ENCODE measurements at places on chromosomes 7 and 10.
A peak's percentile ranks its signal among the peaks of the same experiment; 100 is the strongest.

DNA sequence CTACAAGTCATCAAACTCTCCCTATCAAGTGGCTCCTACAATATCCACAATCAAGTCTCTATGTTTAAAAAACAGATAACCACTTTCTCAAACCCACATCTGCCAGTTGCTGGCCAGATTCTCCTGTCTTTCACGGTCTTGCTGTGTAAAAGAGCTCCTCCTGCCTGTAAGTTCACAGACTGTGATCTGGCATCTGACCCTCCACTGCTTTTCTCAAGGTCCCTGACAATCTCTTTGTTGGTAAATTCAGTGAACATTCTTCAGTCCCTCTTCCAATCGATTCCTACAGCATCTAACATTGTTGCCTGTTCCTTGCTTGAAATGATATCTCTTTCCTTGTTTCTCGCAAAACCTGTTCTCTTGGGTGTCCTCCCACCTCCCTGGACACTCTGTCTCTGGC lies 18.5 kb upstream of the LMOD2 start:
- DNase-seq: no peak

DNA sequence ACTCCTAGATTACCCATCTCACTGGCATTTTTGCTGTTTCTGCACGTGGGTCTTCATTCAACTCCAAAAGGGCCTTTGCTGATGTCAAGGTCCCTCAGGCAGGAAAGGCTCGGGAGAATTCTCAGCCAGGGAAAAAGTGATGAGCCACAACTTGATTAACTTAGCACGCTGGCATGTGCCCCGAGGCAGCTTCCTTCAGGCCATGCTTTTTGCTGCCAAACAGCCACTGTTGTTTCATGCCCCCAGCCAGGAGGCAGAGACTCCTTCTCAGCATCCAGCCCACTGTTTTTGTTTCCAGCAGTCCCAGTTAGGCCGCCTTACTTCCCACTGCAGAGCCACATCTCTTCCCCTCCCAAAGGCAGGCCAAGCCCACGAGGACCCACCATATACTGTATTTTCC lies 266.5 kb upstream of the YAE1 start:
- DNase-seq: no peak

DNA sequence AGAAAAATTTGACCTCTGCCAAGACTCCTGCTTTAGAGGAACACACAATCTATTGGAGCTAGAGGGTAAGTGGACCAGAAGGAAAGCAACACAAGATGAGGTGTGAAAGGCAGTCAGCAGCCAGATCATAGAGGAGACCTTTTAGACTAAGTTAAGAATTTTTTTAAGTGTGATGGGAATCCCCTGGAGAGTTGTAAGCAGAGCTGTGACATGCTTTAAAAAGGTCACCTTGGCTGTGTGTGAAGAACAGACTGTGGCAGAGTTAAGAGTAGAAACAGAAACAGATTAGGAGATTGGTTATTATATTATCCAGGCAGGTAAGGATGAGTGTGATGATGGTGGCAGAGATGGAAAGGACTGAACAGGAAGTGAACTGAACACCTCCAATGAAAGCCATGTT lies 23.5 kb downstream of the CPEB3 start:
- no peak for DNase-seq

DNA sequence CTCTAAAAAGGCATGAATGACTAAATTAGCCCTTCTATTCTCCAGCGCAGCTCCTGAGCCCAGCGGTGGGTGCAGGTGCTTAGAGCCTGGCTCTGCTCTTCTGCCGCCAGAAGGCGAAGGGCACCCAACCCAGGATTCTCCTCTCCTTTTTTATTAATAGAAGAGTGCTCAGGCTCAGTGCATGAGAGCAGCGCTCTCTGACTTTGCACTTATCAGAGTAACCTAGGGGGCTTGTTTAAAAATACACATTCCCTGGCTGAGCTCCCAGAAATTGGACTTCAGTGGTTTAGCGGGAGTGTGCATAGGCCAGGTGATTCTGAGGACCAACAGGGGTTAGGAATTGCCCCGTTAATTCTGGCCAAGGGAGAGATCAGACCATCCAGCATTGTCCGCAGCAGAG lies 1.7 kb upstream of the PFKP start:
- no peak for DNase-seq

DNA sequence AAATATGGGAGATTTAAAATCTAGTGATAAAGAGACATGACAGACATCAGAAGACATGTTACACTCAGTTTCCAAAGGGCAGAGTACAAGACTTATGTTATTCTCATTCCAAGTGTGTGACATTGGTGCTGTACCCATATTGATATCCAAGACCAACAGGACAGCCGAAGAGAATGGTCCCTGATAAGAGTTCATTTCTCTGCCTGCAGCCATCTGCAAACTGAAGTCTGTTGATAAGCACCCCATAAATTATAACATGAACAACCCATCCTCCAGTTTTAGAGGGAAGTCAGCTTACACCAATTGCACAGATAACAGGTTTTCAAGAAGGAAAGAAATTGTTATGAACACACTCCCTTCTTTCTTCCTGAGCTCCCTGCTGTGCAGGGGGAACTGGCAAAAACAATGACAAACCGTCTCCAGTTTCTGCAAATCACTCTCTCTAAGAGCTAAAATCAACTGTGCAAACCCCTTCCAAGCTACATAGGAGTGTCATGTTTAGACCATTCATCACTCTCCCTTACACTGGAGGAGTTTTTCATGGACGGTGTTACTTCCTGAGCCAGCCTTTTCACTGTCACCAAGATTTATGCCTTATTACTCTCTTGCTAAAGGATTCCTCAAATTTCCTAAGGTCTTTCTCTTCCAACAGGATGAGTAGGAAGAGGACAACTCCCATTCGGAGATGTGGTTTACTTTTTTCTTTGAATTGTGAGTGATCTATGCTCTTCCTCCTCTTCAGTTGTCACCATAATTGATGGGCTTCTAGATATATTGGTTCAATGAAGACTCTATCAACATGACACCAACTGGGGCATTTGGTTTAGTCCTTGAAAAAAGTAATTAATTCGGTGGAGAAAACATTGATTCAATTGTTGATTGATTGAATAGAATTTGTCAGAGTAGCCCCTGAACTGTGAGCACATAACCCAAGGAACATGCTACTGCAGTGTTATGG lies 80.3 kb upstream of the FAM171A1 start:
- DNase-seq: no peak

DNA sequence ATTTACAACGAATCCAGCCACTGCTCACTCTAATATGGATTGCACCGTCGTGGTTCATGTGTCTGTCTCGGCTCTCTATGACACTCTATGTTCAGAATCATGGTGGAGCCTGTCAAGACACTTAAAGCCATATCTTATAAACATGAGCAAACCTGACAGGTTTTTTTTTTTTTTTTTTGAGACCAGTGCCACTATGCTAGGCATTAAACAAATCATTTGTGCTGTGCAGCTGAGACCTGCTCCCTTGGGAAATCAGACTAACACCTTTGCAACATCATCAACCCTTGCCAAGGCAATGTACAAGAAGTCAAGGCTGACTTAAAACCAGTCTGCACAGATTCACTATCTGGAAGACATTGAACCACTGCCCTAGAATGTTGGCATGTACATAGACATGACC lies 181.2 kb upstream of the ANK3 start:
- DNase-seq: no peak

DNA sequence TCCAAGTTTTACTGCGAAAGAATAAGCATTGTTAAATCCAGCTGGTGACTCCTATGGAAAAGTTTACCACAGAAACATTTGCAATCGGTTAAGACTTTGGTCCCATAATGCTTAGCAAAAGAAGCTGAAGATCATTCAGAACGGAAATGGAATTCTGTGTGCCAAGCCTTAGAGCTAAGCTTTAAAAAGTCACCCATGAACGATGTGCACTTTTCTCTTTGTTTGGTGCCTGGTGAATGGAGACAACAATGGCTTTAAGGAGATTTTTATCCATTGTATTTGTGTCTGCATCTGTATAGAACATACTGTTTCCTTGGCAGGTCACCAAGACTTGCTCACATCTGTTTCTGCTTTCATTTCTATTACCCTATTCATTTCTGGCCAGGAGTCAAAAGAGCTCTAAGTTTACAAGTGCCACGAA lies 26.3 kb upstream of the COL1A2 start:
- peak; percentile 96 for DNase-seq

DNA sequence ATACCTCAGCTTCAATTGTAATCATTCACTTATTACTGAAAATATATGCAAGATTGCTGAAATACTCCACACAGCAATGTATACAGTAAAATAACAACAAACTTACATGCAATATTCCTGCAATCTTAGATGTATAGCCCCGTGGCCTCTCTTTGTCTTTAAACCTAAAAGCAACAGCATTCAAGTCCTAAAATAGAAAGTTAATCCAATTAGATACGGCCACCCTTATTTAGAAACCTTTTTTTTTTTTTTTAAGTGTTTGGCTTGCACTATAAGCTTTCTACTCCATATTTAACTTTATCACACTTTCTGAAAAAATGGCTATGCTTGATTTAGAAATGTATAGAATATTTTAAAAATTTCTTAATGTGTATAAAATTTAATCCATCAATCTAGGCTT lies 67.6 kb downstream of the IDE start:
- no peak for DNase-seq

GRCh38 chr10:131810036-131810804 lies 90.6 kb upstream of the PPP2R2D start:
- DNase-seq: no peak

DNA sequence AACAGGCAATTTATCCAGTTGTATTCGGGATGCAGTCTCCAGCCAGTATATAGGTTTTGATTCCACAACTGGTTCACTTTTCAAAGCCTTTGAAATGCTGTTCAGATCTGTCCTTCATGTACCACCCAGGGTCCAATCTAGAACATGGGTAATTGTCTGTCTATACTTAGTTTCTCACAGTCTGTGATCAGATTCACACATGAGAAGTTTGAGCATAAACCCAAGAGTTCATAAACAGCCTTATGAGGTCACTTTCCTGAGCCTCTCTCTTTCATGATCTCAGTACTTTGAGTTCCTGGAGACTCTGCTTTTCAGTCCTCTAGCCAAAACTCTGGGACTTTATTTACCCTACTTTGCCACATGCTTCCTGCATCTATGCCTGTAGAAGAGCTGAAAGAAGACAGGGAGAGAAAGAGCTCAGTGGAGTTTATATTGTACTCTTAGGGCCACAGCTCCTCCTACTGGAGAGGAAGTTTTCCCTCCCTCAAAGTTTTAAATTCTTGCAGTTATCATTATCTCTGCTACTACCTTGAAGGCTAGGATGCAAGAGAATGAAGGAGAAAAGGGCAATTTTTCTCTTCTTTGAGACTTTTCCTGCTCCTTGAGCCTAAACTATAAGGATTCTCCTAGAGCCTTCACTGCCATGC lies 172.0 kb downstream of the ZEB1 start:
- peak; percentile 78 for DNase-seq

GRCh38 chr10:22724773-22725172 lies 10.4 kb upstream of the PIP4K2A start:
- DNase-seq: no peak

GRCh38 chr7:38655833-38656774 lies 24.9 kb upstream of the AMPH start:
- no peak for DNase-seq

GRCh38 chr7:38934536-38934935 lies 25.5 kb upstream of the VPS41 start:
- DNase-seq: no peak

GRCh38 chr7:15821484-15822427 lies 135.3 kb upstream of the MEOX2 start:
- peak; percentile 53 for DNase-seq

DNA sequence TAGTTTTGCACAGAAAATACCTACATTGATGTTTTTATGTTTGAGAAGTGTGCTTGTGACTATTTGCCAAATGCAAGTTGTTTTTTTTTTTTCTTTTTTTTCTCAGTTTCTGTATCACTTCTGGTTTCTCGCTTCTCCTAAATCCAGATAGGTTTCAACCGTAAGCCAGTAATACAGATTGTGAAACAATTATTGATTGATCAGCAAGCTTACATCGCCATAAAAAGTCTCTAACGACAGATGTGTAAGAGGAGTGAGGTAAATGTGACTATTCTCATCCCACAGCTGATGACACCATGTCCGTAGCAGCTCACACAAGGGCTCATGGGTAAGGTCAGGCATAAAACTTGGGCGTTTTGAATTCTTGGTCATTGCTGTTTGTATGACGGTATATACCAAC lies 202.8 kb upstream of the AKR1E2 start:
- no peak for DNase-seq

- DNase-seq: no peak
Measured at GRCh38 chr7:139673230-139673629, 104.6 kb downstream of the HIPK2 start.

DNA sequence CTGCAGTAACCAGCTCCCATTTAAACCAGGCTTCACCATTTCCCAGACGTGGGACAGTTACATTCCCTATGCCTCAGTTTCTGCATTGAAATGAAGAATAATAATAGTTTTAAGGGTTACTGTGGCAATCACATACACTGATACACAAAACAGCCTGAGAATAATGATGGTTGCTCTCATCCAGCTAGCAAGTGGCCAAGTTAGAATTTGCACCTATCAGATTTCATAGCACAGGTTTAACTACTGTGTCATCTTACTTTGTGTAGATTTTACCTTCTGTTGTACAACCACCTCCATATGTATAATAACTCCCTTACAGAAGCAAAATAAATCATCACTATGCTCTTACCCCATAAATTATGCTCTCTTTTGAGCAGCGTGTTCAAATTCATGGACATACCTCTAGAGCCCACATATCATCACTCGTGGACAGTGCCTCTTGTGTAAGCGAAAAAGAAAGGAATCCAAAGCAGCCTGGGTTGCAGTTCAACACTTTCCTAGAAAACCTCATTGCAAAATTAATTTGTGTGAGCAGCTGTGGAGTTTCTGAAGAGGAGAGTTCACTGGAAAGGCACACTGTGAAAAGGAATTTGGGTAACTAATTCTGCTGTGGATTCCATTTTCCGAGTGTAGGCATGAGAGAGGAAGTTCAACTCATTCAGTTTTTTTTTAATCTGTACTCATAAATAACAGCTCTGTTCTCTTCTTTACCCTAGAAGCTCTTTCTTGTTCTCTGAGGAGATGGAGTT lies 492.5 kb downstream of the ARL4A start:
- DNase-seq: peak; percentile 25

DNA sequence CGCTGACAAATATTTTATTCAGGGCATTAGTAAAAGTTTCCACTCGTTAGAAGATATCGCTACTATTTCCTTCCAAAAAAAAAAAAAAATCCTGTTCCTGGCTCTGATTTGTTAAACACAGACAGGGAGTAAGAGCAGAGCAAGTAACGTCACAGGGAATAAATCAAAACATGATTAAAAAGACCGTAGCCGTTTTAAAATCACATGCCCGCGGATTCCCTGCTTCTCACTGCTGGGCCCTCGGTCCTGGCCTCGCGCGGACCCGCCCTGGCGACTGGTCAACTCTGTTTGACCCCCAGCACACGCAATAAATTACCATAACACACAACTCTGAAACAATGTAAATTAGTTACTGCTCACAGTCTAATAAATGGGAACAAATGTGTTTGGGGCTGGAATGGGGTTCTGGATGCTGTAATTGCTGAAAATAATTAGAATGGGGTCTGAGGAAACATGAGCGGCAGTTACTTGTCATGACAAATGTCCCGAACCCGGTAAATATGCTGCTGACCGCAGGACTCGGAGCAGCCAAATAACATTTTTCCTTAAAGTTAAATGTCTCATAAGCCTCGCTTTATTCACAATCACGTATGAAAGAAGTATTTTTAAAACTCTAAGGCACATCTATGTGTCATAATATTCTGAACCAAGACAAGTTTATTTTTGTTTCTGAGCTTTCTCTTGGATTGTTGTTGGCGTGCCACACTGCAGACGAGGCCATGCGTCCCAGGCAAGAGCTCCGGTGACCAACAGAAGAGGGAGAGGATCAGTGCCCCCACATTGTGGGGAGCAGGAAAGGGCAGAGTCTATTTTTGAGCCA lies 17.9 kb downstream of the EBF3 start:
- DNase-seq: peak; percentile 87

Data from fibroblast of pulmonary artery (primary cell).